ENCODE measurements at places on chromosomes 11 and 22.

DNA sequence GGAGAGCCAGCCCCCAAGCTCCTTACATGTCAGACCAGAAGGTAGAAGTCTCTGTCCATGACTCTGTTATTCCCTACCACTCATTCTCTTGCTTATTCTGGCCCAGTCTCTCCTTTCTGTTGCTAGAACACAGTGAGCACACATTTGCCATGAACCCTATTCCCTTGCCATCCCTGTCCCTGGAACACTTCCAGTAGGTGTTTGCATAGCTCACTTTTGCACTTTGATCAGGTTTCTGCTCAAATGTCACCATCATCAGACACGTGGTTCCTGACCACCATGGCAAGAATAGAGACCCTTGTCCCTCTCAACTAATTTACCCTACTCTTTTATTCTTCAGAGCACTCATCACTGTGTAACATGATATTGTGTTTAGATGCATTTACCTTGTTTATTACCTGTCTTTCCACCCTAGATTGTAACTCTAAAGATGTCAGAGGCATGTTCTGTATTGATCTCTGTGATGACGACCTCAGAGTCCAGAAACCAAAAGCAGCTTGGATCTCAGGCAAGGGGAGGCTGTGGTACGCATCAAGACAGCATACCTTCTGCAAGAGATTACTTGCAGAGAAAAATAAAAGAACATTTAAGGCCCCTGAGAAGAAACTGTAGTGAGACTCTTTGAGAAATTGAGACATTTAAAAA, 606.4 kb downstream of the OPCML start:
- peak; percentile 84 for DNase-seq

DNA sequence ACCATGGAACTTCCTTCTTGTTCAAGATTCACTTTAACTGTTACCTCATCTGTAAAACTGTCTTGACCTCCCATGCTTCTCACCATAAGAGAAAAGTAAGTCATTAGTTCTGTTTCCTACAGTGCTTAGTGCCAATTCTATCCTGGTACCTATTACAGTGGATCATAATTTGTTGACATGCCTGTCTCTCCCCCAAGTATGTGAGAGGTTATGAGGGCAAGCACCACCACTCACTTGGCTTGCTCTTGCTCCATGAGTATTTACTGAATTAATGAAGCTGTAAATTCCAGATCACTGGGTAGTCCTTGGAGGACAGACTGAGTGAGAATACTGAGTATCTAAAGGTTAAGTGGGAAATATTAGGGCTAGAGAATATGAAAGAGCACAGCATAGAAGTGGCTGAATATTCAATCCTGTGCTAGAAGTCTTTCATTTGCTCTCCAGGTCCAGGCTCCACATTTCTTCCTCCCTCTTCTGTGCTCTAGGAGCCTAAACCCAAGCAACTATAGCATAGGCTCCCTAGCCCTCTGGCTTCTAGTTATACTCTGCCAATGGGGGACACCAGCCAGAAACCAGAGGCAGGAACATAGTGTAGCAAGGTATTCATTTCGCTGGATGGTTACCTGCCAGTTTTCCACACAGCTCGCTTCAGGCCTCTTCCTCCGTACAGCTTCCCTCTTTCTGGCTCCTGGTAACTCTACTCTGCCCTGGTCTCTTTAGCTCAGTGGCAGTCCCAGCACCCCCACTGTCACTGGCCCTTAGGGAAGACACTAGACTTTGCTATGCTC, 118.2 kb upstream of the SLC5A12 start:
- no peak for DNase-seq

DNA sequence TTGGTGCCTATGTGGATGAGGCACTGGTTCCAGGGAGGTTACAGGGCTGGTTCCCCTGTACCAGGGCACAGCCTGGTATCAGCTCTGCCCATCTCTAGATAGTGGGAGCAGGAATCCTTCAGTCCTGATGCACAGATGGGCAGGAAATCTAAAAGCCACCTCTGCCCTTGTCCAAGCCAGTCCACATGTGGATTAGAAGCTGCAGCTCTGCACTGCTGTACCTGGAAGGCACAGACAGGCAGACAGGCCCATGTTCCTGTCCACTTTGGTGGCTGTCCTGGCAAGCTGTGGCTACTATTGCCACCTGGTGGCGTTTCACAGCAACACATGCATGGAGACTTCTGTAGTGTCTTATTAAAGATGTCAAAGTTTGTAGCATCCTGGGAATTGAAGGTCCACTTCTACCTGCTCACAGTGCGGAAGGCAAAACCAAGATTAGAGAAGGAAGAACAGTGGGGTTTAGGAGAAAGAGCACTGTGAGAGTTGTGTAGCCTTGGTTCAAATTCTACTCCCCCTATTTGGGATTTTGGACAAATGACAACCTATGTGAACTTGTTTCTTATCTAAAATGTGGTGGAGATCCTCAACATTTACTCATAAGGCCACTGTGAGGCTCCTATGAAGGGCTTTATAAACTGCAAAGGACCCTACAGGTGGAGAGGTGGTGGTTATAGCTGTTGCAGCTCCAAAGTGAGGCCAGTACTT, 30.1 kb downstream of the NAV2 start:
- DNase-seq: peak; percentile 85

GRCh38 chr11:133545199-133545803, 13.0 kb upstream of the OPCML start:
- DNase-seq: no peak

GRCh38 chr11:59206635-59207034, 6.1 kb downstream of the MPEG1 start:
- peak; percentile 67 for DNase-seq

DNA sequence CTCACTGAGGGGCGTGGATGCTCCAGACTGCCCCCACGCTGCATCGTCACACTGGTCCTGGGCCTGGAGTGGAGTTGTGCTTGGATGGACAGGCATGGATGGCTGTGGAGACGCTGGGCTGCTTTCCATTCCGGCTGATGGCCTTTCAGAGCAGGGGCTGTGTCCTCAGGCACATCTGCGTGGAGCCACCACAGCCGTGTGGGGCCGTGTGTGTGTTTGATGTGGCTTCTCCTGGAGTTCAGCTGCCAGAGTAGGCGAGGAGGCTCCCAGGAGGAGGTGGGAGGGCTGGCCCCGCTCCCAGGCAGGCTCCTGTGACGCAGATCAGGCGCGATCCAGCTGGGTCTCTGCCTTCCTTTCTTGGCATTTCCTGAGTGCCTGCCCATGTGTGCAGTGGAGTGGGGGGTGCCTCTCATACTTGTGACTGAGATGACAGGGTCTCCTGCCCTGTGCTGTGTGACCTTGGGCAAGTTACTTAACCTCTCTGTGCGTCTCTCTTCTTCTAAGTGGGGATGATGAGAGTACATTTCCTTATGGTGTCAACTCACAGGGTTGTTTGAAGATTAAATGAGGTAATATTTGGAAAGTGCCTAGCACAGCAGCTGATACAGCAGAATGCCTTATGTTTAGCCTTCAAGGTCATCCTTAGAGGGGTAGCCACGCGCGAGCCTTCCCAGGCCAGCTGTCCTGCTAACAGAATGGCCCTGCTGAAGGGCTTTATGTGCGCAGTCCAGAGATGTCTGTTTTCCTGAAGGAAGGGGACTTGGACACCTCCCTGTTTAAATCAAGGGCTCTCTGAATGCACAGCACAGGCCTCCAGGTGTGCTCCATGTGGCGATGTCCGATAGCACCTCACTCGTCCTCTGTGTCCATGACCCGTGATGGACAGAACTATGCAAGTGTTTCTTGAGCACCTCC, 33.5 kb downstream of the GLB1L2 start:
- DNase-seq: no peak

DNA sequence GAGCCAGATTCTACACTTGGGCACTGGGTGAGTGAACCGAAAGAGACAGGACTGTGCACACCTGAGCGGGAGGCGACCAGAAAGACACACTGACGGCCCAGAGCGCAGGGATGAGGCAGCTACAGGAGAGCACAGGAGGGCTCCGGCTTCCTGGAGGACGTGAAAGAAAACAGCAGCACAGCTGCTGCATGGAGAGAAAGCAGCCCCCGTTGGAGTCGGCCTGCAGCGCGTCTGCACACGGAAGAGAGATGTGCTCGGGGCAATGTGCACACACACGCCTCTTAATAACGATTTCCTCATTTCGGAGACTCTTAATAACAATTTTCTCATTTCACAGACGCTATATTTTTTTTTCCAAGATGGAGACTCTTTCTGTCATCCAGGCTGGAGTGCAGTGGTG, 160.4 kb downstream of the CTTN start:
- DNase-seq: no peak

- no peak for DNase-seq
These were observed 48.5 kb downstream of the SVIP start for GRCh38 chr11:22780952-22781593.

DNA sequence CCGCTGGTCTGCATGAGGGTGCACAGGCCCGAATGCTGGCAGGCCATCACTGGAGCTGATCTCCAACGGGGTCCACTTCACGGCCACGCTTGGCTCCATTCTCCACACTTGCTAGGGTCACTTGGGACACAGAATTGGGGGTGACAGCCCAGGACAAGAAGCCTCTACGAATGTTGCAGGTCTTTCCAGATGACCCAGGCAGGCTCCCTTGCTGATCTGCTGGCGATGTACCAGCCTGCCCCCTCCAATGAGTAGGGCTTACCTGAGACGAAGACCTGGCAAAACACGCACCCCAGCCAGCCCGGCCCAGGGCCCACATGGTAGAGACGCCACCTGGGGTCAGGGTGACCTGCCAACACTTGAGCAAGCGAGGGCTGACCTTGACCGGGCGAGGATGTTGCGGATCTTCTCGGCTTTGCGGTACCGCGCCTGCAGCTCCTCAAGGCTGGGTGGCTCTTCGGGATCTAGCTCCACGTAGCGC, 44.9 kb downstream of the C11orf58 start:
- DNase-seq: no peak

DNA sequence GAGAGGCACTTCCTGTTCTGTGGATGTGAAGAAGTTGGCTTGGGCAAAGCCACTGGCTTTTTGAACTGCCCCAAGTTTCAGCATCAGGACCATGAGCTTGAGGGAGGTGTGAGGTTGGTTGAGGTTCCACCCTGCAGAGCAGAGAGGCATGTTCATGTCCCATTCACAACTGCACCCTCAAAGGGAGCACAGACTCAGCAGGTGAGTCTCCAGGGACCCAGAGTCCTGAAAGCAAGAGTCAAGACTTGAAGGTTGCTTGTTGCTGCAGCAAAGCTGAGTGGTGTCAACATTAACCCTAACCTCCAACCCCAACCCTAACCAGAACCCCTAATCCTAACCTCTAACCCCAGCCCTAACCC, 556.3 kb downstream of the BRD1 start:
- DNase-seq: no peak

DNA sequence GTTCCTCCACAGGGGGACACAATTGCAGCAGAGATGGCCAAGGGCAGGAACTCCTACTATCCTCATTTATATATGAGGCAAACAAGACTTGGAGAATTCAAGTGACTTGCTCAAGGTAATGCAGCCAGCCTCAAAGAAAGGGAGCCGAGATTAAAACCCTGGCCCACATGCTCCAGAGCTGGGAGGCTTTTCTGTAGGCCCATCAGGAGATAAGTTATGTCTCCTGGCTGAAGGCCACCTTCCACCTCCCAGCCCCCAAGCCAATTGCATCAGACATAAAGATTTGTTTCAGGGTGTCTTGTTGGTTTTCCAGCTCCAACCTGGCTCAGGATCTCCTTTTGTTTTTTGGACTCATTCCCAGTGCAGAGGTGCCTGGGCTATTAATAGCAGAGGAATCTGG, 59.5 kb downstream of the SMIM38 start:
- peak; percentile 30 for DNase-seq

DNA sequence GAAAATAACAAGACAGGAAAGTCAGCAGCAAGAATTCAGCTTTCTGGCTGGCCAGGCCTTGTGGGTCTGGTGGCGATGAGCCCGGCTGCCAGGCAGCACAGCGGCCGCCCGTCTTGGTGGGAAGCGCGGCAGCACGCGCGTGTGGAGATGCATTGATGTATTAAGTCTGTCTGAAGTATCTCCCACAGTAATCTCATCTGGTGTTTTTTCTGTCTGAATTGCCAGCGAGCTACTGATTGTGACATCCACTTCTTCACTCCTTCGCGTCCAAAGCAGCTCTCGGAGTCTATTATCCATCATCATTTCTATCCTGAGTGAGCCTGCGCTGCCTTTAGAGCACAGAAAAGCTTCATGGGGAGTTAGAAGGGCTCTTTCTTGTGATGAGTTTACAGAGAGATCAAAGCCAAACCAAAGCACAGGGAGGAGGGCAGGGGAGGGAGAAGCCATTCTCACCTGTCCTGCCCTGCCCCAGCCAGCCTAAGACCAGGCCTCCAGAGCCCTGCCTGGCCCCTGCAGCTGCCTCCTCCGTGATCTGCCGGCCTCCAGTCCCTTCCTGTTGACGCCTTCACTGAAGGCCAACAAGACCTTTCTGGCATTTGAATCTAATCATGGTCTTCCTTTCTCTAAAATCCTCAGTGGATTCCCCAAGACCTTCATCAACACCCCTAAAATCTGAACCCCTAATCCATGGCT, 1419.0 kb downstream of the TBC1D22A start:
- DNase-seq: peak; percentile 12

- no peak for DNase-seq
These were observed 3.9 kb upstream of the TRAF6 start for GRCh38 chr11:36513965-36514364.

GRCh38 chr22:27896245-27896644, 22.8 kb downstream of the PITPNB start:
- DNase-seq: no peak

DNA sequence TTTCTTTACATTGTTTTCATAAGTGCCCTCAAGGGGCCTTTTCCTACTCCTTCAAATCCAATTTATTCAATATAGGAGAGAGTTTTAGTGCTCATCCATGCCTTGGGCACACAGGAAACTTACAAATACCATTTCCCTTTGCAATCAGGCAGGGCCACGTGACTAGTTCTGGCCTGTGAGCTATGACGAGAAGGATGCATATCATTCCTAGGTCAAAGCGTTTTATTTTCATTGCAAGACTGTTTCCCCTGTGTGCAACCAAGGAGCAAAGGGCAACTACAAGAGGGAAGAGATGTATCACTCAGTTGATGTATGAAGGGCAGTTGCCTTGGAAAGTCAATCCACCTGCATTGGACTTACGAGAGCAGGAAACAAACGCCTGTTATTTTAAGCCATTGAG, 1.9 kb upstream of the TRAF6 start:
- DNase-seq: no peak

DNA sequence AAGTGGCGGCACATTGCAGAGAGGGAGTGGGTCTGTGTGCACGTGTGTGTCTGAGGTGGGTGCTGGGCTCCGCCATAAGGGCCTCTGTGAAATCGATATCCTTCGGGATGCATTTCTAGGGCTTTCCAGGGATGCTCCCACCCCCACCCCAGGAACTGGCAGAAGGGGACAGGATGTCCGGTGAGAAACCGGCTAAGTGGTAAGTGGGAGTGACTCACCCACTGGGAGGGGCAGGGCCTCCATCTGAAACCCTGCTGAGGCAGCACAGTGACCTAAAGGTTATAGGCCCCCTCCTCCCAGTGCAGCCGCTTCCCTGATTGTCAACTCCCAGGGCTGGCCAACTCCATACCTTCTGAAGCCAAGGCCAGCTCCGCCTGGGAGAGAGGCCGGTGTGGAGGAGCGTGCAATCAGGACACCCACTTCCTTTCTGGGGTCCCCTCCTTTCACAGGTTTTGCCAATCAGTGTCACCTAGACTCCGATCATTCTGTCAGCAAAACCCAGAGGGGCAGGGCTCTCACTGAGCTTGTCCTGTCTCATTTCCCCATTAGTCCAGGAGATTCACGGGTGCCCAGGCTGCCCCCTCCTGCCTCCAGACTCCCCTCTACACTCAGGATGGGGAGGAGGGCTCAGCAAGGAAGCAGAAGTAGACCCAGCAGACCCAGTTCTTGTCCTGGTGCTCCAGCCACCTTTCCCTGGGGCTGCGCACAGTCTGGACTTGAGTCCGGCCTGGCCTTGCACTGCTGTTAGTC, 44.5 kb downstream of the NECTIN1 start:
- DNase-seq: no peak

- peak; percentile 69 for DNase-seq
These were observed 2.7 kb downstream of the TMEM134 start for GRCh38 chr11:67466367-67466766.

GRCh38 chr11:57213342-57214097, 23.5 kb downstream of the APLNR start:
- no peak for DNase-seq
